ENCODE measurements at places on chromosomes 2 and 18. TPM values are rescaled to one million over a fixed set of nuclear protein-coding genes. Genes with fewer than 3 reads are reported as not detected.

Gene ROCK1
- total RNA-seq: 91.2 TPM

DNA sequence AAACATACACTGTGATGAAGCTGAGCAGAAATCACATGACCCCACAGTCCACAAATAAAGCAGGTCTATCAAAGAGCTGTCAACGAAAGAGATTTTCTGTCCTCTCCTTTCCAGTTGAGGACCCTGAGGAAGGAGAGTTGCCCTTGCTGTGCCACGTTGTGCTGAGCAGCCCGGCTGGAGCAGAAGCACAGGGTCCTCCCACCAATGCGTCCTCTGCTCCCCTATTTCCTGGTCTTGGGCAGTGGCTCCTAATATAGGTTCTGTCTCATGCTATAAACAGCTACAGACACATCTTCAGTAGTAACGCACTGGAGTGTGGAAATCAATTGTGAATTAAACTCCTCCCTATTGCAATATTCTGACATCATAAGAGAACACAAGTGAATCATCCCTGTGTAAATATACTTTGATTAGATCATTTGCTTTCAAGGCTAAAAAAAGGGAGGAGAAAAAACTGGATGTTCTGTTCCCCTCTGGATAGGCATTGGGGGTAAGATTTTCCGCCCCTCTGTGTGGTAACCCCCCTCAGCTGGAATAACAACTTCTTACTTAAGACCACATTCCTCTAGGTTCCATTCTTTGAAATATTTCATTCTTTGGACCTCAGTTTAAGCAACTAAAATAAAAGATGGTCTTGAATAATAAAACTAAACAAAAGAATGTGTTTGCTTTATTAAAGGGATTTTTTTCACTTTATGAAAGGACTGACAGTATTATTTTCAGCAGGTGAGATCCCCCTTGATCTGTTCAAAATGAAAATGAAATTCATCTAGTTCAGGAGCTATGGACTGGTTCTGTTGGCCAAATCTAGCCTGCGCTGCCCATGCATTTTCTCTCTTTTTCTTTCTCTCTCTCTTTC lies 8.3 kb upstream of the RHOB start:
- H3K4me3 ChIP-seq: no peak overlapping the region
- no peaks in the 10 kb centered on the region for H3K27me3 ChIP-seq
- H3K36me3 ChIP-seq: no peaks in the 10 kb centered on the region
- H3K4me1 ChIP-seq: no peaks in the 10 kb centered on the region
- no peak for DNase-seq

DNA sequence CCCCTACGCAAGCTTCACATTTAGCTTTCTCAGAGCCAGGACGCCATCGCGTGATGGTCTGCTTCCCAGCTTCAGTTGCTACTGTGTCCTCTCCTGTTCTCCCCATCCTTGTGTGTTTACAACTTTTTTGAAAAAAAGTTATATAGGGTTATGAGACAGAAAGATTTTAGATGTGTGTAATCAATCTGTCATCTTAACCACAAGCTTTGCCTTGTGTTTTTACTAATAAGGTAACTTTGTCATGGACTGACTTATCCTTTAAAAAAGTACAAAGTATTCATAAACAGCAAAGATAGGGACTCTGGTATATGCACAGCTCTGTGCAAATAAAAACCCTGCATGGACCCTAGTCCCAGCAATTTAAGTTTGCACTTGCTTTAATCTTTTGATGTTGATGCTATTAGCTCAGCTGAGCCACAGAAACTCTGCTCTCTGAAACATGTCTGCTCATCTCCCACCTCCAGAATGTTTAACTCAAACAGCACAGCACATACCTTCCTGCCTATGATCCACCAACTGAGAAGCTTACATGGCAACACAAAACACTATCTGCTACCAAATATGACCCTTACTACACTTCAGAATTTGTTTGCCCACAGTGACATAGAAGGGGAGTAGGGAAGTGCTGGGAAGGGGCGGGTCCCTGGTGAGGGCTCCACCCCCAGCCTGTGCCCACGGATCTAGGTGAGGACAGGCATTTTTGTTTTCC lies 42.7 kb downstream of the SAP130 start:
- H3K36me3 ChIP-seq: peaks cover 83% of the 10 kb centered on the region
- no peak for DNase-seq
- no peaks in the 10 kb centered on the region for H3K4me1 ChIP-seq
- no peak overlapping the region for H3K4me3 ChIP-seq
- no peaks in the 10 kb centered on the region for H3K27me3 ChIP-seq

DNA sequence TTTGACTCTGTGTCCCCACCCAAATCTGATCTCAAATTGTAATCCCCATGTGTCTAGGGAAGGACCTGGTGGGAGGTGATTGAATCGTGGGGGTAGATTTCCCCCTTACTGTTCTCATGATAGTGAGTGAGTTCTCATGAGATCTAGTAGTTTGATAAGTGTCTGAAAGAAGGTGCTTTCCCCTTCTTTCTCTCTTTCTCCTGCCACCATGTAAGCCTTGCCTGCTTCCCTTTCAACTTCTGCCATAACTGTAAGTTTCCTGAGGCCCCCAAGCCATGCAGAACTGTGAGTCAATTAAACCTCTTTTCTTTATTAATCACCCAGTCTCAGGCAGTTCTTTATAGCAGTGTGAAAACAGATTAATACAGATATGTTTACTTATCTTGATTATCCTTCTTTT lies 266.5 kb upstream of the GYPC start:
- no peak overlapping the region for H3K27ac ChIP-seq
- no peak for DNase-seq
- no peak overlapping the region for H3K4me3 ChIP-seq
- no peaks in the 10 kb centered on the region for H3K36me3 ChIP-seq

GRCh38 chr18:54119524-54120019 lies 104.9 kb downstream of the MBD2 start:
- no peak overlapping the region for H3K4me3 ChIP-seq
- H3K27me3 ChIP-seq: no peaks in the 10 kb centered on the region
- no peak overlapping the region for H3K27ac ChIP-seq
- H3K36me3 ChIP-seq: no peaks in the 10 kb centered on the region
- DNase-seq: peak; percentile 59
- H3K4me1 ChIP-seq: no peaks in the 10 kb centered on the region

GRCh38 chr2:181106789-181107627 lies 126.6 kb downstream of the UBE2E3 start:
- H3K27ac ChIP-seq: peak overlapping the region; percentile 1
- H3K4me3 ChIP-seq: no peak overlapping the region
- no peaks in the 10 kb centered on the region for H3K27me3 ChIP-seq
- H3K4me1 ChIP-seq: peaks cover 19% of the 10 kb centered on the region
- H3K36me3 ChIP-seq: no peaks in the 10 kb centered on the region
- no peak for DNase-seq

DNA sequence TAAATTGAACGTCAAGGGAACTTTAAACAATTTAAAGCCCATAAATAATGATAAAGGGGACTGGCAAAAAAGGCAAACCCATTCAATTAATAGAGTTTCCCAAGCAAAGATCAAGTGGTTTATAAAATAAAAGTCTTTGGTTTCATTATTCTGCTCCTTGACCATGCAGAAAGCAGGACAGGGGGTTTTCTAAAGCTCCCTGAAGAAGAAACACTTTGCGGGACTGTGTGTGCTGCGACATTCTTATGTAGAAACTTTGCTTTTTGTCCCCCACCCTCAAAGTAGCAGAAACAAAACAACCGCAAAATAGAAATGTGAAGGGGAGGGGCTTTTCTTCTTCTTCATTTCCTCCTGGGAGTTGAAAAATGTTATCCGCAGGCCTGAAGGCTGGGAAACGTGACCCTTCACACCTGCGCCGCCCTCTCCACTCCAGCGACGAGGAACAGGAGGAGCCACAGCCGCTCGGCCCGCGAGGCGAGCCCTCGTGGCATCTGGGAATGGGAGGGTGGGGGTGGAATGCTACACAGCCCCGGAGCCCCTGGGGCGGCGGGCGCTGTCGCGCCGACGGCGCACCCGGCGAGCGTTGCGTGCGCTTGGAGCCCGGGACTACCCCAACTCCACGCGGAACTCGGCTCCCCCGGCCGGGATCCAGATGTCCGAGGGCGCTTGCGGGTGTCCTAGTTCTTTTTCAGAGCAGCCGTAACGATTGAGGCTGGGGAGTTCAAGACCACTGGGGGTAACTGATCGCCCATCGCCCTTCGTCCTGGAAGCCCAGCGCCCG lies 4.3 kb upstream of the GBX2 start:
- H3K4me1 ChIP-seq: peaks cover 2% of the 10 kb centered on the region
- H3K27ac ChIP-seq: no peak overlapping the region
- H3K27me3 ChIP-seq: peaks cover 91% of the 10 kb centered on the region

Gene DLX2
- total RNA-seq: not detected

DNA sequence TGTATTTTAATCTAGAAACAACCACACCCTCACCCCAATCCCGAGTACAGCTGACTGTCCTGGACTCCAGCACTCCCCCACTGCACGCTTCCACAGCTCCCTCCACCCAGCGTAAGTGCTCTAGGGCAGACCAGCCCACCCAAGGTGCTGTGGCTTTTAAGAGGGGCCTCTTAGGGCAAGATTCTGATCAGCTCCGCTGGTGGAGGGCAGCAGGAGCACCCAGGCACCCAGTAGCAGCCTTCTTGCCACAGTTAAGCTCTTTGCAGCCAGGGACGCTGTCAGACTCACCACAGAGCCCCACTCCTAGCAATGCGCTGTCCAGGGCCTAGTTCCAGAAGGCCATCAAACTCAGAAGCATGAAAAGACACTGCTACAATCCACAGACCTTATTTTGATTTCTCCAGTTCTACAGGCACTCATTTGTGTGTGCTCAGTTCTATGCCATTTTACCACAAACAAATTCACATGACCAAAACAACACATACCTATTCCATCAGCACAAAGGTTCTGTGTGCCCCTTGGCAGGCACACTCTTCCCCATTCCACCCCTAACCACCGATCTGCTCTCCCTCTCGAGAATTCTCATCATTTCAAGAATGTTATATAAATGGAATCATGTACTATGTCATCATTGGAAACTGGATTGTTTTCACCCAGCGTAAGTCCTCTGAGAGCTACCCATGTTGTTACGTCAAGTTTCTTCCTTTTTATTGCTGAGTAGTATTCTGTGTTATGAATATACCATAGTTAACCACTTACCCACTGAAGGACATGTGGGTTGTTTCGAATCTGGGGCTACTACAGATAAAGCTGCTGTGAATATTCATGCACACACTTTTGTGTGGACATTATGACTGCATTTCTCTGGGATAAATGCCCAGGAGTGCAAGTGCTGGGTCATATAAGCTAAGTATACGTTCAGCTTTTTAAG lies 40.4 kb downstream of the PTPN2 start:
- DNase-seq: no peak
- no peak overlapping the region for H3K4me3 ChIP-seq
- H3K27ac ChIP-seq: no peak overlapping the region
- H3K36me3 ChIP-seq: peaks cover 4% of the 10 kb centered on the region
- H3K27me3 ChIP-seq: no peaks in the 10 kb centered on the region

Gene STARD6
- not detected for total RNA-seq

All from CD4-positive, alpha-beta T cell (primary cell).